ENCODE measurements at places on chromosomes 2 and 18.

GRCh38 chr2:19973466-19973865 is 16.4 kb downstream of the WDR35 start:
- no peak for DNase-seq

GRCh38 chr18:79416022-79416676 is 20.4 kb downstream of the NFATC1 start:
- no peak for DNase-seq

DNA sequence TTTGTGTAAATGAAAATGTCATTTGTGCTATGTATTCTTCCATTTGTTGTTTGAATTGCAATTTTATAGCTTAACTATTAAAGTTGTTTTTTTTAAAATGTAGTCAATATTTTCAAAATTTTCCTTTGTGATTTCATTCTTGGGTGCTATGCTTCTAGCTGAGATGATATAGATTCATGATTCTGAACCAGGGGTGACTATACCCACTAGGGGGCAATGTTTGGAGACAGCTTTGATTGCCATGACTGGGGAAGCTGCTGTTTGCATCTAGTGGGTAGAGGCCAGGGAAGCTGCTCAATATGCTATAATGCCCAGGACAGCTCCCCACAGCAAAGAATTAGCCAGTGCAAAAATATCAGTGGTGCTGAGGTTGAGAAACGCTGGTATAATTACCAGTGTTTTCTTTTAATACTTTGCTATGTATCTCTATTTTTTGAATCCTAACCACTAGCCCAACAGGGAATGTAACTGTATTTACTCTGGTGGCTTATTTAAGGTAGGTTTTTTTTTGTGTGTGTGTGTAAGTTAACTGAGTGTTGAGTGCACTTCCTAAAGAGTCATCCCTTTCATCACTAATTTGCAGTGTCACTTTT is 99.7 kb downstream of the MEP1B start:
- peak; percentile 36 for DNase-seq

GRCh38 chr2:46525522-46526155 is 46.3 kb downstream of the TMEM247 start:
- DNase-seq, result no peak

DNA sequence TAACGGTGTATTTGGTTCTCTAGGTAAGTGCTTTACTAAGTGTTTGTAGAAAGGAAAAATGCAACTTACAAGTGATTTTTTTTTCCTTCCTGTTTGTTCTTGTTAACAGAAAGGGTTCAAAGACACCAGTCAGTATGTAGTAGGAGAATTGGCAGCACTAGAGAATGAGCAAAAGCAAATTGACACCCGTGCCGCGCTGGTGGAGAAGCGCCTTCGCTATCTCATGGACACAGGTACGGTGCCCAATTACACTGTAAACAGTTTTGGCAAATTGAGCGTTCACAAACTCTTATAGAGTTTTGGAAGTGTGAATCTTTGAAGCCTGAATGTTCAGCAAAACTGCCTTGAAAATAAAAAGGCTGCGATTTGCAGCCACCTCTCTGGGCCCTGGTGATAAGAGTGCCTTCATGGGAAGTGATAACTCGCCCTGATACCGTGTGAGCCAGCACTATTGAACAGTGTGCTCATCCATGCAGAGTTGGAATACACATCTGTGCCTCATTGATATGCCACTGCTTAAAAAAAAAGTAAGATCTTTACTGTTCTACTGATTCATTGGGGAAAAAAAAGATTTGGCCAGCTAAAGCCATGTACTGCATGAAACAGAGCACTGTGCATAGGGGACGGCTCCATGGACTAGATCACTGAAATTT is 54.0 kb upstream of the OTX1 start:
- no peak for DNase-seq

All from OCI-LY7 (cell line).